Ovary (tissue), 10 donors: ENCODE measurements at places on chromosomes 1 and 21. TPM values are rescaled to one million over a fixed set of nuclear protein-coding genes. Genes with fewer than 3 reads are reported as not detected.

GRCh38 chr1:241632987-241633386, 7.2 kb downstream of the CHML start:
- peaks cover 6% of the 10 kb centered on the region for H3K4me1 ChIP-seq
- H3K4me3 ChIP-seq: no peak overlapping the region
- no peak overlapping the region for H3K27ac ChIP-seq

GRCh38 chr1:43973981-43974442, 748 bp upstream of the ATP6V0B start:
- no peaks in the 10 kb centered on the region for H3K27me3 ChIP-seq
- no peaks in the 10 kb centered on the region for H3K36me3 ChIP-seq
- H3K27ac ChIP-seq: peak overlapping the region; percentile 43

DNA sequence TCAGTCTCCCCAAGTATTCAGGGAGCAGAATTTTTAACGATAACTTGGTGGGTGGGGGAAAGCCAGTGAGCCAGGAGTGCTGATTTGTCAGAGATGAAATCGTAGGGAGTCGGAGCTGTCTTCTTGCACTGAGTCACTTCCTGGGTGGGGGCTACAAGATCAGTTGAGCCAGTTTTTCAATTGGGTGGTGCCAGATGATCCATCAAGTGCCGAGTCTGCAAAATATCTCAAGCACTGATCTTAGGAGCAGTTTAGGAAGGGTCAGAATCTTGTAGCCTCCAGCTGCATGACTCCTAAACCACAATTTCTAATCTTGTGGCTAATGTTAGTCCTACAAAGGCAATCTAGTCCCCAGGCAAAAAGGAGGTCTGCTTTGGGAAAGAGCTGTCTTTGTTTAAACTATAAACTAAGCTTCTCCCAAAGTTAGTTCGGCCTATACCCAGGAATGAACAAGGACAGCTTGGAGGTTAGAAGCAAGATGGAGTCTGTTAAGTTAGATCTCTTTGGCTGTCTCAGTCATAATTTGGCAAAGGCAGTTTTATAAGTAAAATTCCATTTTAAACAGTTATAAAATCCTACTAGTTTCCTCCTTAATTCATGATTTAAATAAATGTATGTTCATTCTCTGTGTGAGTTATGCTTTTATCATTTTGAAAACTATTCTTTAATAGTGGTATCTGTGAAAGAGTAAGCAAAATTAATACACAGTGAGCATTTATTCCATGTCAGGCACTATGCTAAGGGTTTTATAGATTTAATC, 51.7 kb downstream of the SLC16A1 start:
- H3K36me3 ChIP-seq: no peaks in the 10 kb centered on the region
- no peaks in the 10 kb centered on the region for H3K27me3 ChIP-seq
- no peak overlapping the region for H3K27ac ChIP-seq

- peak overlapping the region; percentile 45 for H3K27ac ChIP-seq
- no peak overlapping the region for H3K4me3 ChIP-seq
- peaks cover 20% of the 10 kb centered on the region for H3K4me1 ChIP-seq
- H3K36me3 ChIP-seq: no peaks in the 10 kb centered on the region
- peak; percentile 39 for DNase-seq
Measured at GRCh38 chr1:39272027-39272797, 67.7 kb downstream of the MACF1 start.

DNA sequence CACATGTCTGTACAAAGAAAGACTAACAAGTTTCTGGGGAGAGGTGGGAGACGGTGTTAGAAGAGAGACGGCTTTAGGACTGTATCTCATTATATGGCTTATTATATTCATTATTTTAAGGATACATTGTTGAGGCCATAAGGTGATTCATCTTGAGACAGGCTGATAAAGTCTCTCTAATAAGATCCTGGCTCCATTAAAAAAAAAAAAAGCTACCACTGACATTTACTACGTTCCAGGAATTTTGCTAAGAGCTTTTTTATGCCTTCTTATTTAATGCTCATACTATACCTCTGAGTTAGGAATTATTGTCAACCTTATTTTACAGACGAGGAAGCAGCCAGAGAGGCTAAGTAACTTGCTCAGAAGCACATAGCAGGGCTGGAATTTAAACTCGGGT, 173.7 kb downstream of the GABPA start:
- no peaks in the 10 kb centered on the region for H3K36me3 ChIP-seq
- DNase-seq: no peak
- H3K27me3 ChIP-seq: no peaks in the 10 kb centered on the region

- H3K4me1 ChIP-seq: no peaks in the 10 kb centered on the region
- H3K27me3 ChIP-seq: no peaks in the 10 kb centered on the region
- no peak overlapping the region for H3K27ac ChIP-seq
Measured at GRCh38 chr1:80282536-80282935, 1276.0 kb upstream of the ADGRL4 start.

GRCh38 chr1:157595356-157595755, 2.5 kb downstream of the FCRL4 start:
- no peaks in the 10 kb centered on the region for H3K36me3 ChIP-seq
- H3K27me3 ChIP-seq: no peaks in the 10 kb centered on the region
- DNase-seq: no peak
- no peak overlapping the region for H3K27ac ChIP-seq
- no peaks in the 10 kb centered on the region for H3K4me1 ChIP-seq

DNA sequence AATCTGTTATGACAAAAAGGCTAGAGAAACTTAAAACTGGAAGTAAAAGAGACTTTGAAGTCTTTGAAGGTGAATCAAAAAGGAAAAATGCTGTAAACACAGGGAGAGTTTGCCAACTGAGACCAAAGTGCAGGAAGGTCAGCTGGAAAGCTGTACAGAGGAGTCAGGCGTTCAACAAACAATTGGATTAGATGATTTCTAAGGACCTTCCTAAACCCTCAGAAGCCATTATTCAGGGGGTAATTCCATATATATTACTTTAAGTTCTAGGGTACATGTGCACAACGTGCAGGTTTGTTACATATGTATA, 156.8 kb downstream of the ZBTB18 start:
- H3K4me1 ChIP-seq: no peaks in the 10 kb centered on the region
- DNase-seq: no peak
- H3K27me3 ChIP-seq: no peaks in the 10 kb centered on the region
- H3K4me3 ChIP-seq: no peak overlapping the region
- no peaks in the 10 kb centered on the region for H3K36me3 ChIP-seq
- H3K27ac ChIP-seq: no peak overlapping the region

GRCh38 chr1:186983327-186983726, 154.6 kb downstream of the PLA2G4A start:
- no peaks in the 10 kb centered on the region for H3K36me3 ChIP-seq
- peak; percentile 37 for DNase-seq
- H3K27me3 ChIP-seq: no peaks in the 10 kb centered on the region
- H3K4me3 ChIP-seq: no peak overlapping the region
- H3K27ac ChIP-seq: no peak overlapping the region

DNA sequence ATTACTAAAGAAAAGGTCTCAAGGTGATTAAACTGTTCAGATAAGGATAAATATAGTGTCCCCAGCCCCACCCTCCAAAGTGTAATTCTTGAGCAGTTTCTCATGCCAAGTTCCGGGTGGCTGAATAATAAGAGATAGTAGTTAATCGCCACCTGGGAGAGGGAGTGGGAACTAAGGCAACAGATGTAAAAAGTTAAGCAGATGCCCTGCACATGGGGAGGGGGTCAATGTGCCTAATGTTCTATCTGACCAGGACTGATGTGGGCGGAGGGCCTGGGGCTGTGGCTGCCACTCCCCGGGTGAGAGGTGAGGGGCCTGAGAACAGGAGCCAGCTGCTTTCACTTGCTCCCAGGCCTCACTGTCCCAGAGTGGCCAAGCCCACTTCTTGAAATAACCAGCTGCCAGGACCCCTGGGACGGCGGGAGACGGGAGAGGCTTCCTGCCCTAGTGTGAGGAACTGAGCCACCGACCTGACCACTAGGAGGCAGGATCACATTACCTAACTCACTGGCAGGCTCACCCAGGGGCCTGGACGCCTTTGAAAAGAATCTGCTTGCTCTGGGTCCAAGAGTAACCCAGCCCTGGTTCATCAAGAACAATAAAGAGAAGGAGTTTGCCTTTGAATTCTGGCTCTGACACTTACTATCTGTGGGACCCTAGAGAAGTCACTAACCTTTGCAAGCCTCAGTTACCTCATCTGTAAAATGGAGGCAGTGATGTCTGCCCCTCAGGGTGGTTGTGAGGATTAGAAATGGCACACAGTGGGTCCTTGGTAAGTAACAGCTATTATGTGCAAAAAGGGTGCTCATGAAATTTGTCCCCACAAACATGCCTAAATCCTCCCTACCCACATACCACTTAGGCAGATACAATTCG, 179.2 kb downstream of the ATG4C start:
- H3K36me3 ChIP-seq: no peaks in the 10 kb centered on the region
- H3K4me3 ChIP-seq: no peak overlapping the region
- no peaks in the 10 kb centered on the region for H3K4me1 ChIP-seq
- H3K27ac ChIP-seq: no peak overlapping the region
- DNase-seq: no peak
- no peaks in the 10 kb centered on the region for H3K27me3 ChIP-seq

- H3K4me1 ChIP-seq: peaks cover 7% of the 10 kb centered on the region
- no peak for DNase-seq
- no peaks in the 10 kb centered on the region for H3K27me3 ChIP-seq
- no peak overlapping the region for H3K27ac ChIP-seq
Measured at GRCh38 chr1:70487910-70488665, 77.0 kb downstream of the CTH start.

DNA sequence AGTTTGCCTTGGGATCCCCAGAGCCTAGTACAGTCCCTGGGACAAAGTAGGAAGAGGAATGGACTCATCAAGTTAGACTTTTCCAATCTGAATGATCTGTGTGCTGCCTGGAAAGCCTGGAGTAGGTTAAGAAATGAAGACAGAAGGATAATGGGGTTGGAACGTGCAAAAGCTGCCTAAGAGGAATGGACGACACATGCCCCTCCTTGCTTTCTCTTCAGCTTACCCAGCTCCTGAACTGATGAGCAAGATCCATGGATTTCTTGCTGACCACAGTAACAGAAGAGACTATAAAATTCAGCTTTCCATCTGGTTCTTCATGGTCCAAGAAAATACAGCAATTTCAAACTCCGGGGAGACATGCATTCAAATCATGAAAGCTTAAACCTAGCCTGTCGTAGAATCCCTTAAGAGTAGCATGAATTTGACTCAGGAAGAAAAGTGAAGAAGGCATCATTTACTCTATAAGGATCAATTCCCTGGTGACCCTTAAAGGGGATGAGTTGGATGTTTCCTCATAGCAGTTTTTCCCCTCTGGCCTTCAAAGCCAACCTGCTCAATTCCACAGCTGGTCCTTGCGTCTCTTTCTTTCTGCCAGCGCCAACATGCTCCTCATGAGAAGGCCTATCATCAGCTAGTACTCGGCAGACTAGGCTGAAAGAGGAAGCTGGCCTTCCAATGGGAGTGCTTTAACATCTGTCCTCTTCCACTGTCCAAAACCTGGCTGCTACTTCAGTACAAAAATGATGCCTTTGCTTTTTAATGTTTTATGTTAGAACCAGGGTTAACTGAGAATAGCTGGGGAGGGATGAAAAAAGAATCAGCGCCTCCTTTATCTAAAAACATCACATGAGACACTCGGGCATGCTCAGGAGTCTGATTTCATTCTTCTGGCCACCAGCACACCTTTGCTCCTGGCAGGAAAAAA, 5.7 kb upstream of the PEF1 start:
- no peaks in the 10 kb centered on the region for H3K36me3 ChIP-seq
- H3K27ac ChIP-seq: no peak overlapping the region
- H3K4me3 ChIP-seq: no peak overlapping the region
- peaks cover under 1% of the 10 kb centered on the region for H3K4me1 ChIP-seq
- DNase-seq: no peak

DNA sequence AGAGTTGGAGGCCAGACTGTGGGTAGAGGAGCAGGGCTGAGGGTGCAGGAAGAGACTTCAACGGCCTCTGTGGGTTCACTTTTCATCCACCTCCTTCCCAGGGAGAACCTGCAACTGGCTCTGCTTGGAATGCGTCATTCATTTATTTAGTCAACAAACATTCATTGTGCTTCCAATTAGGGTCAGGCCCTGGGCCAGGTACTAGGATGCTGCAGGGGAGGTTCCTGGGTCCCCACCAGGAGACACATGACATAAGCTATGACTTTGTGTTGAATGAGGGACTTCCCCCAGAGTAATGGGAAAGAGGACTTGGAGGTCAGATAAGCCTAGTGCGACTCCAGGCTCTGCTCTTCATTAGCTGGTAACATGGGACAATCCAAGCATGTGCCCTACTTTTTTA, 46.3 kb upstream of the RPL11 start:
- no peak overlapping the region for H3K4me3 ChIP-seq
- no peaks in the 10 kb centered on the region for H3K27me3 ChIP-seq
- H3K27ac ChIP-seq: no peak overlapping the region
- DNase-seq: no peak
- no peaks in the 10 kb centered on the region for H3K4me1 ChIP-seq

DNA sequence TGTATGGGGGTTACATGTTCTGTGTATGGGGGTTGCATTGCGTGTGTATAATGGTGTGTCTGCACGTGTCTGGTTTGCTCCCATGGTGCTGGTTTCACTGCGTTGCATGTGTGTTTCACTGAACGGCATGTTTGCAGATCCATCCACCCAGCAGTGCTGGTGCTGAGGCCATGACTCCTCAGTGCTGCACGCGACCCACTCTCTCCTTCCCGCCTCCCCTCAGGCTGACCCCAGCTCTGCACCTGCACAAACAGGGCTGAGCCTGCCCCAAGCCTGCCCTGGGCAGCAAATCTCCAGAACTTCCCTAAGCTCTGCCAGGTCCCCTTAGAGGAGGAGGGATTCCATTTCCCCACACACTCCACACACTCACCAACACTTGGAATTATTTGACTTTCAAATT, 18.7 kb downstream of the ACTRT2 start:
- H3K27ac ChIP-seq: no peak overlapping the region
- no peaks in the 10 kb centered on the region for H3K27me3 ChIP-seq
- H3K36me3 ChIP-seq: no peaks in the 10 kb centered on the region

DNA sequence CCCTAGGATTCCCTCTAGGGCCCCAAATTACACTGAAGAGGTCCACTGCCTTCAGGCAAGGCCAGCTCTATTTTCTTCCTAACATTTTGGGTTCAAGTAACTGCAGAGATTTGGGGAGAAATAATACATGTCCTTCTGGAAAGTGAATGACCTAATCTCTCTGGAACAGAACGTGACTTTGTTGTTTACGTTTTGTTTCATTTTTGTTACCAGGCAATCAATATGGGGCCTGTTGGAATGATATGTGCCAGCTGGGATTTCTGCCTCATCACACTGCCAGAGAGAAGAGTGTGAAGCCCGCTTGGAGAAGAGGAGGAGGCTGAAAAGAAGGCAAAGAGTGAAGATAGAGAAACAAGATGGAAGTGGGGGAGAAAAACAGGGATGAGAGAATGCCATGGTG, 116.7 kb downstream of the FASLG start:
- DNase-seq: no peak
- H3K27ac ChIP-seq: no peak overlapping the region
- no peak overlapping the region for H3K4me3 ChIP-seq
- H3K36me3 ChIP-seq: no peaks in the 10 kb centered on the region

The NBPF6 gene
- total RNA-seq: 0.36 TPM

The RYR2 gene
- total RNA-seq: 5.4 TPM

The SLC30A2 gene
- total RNA-seq: 0.23 TPM

The CD52 gene
- 3.4 TPM for total RNA-seq

The AK5 gene
- total RNA-seq: 1.3 TPM

The S100A8 gene
- total RNA-seq: 11.8 TPM

The GATAD2B gene
- 55.8 TPM for total RNA-seq

The SRM gene
- 55.3 TPM for total RNA-seq
